NCI-H1048 (cell line): ENCODE measurements at places on chromosomes 1 and 21.

GRCh38 chr1:247373721-247374141 is 42.1 kb upstream of the ZNF496 start:
- no peak for DNase-seq

- no peak for DNase-seq
These were observed 28.9 kb downstream of the FOXO6 start for GRCh38 chr1:41390166-41390565.

GRCh38 chr1:30525971-30526651 is 197.3 kb downstream of the MATN1 start:
- DNase-seq: no peak

DNA sequence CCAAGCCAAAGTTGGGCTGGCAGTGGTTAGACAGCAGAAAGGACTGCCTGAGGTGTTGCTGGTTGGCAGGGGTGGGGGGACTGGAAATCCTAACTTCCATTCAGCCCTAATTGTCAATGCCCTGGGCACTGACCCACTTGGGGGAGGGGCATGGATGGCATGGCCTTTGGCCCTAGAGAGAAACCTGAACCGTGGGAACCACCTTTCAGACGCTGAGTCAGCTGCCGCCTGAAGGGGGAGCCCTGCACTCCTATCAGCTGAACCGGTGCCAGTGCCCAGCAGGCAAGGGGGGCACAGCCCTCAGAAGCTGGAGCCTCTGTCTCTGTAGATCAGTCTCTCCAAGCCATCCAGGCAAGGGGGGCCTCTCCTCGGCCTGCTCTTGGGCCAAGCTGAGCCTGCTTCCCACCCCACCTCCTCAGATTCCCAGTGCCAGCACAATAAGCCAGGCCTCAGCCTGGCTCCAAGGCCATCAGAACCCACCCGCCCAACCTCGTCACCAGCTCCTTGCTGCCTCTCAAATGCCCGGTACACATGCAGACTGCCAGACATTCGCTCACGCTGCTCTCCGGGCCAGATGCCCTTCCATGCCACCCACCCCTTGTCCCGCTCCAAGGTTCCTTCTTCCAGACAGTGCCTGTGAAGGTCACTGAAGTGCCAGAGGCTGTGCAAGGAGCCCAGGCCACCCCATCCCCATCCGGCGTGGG is 11.6 kb downstream of the TINAGL1 start:
- DNase-seq: no peak

- no peak for DNase-seq
These were observed 770 bp downstream of the NTNG1 start for GRCh38 chr1:107141491-107142126.

- no peak for DNase-seq
These were observed 723.1 kb upstream of the B3GALT2 start for GRCh38 chr1:193909406-193910082.

DNA sequence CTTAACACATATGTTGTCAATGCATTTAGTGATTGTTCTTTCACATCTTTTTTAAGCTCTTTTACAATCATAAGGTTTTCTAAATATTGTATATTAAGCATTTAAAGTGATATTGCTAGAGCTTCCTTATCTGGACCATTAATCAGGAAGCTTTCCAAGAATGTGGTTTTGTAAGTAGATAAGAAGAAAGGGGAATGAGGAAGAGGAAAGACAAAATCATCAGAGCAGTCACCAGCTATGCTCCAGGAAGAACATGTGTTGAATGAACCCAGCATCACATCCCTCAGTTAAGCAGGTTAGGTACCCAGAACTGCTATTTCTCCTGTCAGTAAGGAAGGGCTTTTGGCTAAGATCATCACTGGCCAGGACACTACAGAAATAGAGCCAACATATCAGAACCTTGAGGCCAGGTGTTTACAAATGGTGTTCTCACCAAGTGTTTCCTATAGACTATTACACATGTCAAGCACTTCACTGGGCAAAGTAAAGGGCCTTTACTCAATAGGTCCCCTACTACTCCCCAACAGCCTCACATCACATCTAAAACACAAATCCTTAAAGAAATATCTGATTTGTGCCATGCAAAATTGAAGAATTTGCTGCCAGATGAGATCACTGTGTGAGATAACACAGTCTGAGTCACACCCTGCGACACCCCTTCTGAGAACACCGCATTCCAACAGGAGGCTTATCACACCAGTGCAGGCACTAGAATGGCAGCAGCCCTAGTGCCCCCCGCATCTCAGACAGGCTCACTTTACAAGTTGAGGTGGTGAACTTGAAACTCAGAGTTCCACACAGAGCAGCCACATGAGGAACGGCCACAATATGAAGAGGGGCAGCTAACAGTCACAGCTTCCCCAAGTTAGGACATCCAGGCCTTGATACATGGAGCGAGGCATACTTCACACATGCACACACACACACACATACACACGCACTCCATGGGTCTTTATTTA is 1.8 kb upstream of the SPRR2A start:
- DNase-seq: no peak

GRCh38 chr21:44294391-44295162 is 5.3 kb upstream of the PFKL start:
- DNase-seq: no peak

GRCh38 chr1:99858881-99859280 is 8.7 kb downstream of the AGL start:
- DNase-seq: no peak

GRCh38 chr1:96863449-96863848 is 141.9 kb downstream of the PTBP2 start:
- no peak for DNase-seq

DNA sequence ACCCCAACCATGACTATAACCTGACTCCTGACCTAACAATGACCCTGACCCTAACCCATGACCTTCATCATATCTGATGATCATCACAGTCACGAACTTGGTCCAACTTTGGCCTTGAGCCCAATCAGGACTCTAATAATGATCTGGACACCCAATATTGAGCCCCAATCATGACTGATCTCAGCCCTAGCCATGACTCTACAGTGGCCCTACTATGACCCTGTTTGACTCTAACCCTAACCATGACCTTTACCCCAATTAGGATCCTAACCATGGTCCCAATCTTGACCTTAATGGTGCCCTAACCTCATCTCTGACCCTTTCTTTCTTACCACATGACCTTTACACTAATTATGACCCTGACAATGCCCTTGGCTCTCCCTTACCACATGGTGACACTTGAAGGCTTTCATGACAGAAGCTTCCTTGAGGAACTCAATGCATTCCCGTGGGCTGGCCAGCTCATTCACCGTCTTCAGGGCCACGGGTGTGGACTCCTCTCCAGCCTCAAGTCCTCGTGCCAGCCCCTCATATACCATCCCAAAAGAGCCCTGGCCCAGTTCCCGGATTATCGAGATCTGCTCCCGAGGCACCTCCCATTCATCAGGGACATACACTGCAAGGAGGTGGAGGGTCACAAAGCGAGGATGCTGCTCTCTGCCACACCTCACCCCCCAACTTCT is 16.2 kb downstream of the INSRR start:
- DNase-seq: no peak

- DNase-seq: no peak
These were observed 12.9 kb downstream of the PTAFR start for GRCh38 chr1:28163496-28164161.

- DNase-seq: no peak
These were observed 34.2 kb upstream of the PBX1 start for GRCh38 chr1:164524810-164525209.

GRCh38 chr1:63950023-63950422 is 176.2 kb downstream of the ROR1 start:
- no peak for DNase-seq

GRCh38 chr1:30413111-30413440 is 310.3 kb downstream of the MATN1 start:
- no peak for DNase-seq

DNA sequence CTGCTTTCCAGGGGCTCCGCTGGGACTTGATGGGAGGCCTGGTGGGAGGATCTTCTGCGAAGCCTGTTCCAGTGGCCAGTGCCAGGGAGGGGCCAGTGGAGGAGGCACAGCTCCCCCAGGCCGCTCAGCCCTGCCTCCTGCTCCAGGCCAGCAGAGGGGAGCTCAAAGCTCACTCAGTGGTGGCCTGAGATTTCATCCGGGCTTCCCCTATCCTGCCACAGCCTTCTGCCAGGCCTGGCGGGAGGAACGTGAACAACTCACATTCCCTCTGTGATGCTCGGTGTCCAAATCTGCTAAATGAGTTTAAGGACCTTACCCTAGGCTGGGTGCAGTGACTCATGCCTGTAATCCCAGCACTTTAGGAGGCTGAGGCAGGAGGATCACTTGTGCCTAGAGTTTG is 3.3 kb downstream of the CLCNKB start:
- DNase-seq: no peak
